LoVo (cell line): ENCODE measurements at places on chromosomes 12 and 14.

DNA sequence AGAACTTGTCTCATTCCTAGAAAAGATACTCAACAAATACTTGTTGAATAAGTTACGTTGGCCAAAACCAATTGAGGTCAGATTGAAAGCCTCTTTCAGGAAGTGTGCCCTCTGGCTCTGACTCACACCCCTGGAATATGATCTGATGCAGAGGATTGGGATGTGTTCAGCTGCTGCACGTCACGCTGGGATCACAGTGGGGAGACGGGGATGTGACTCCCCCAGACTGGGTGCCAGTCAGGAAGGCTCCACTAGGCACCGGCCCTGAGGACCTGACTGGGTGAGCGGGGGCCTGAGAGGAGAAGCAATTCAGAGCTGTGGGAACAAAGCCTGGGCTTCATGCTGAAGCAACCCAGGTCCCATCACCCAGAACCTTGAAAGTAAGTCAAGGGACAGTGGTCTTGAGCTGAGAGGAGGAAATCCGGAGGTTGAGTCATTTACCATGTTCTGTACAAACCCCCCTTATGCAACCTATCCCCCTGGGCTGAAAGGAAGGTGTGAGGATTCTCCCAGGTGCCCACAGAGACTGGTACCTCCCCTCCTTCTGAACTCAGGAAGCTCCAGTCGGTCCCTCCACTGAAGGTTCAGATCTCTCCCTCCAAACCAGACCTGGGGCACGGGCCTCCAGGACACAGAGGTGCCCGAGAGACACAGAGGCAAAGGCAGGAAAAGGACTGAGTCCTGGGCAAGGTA, 3.9 kb downstream of the CEBPE start:
- peak; percentile 37 for DNase-seq

- DNase-seq: no peak
Observed at GRCh38 chr12:109448272-109448671, 28.8 kb downstream of the KCTD10 start.

DNA sequence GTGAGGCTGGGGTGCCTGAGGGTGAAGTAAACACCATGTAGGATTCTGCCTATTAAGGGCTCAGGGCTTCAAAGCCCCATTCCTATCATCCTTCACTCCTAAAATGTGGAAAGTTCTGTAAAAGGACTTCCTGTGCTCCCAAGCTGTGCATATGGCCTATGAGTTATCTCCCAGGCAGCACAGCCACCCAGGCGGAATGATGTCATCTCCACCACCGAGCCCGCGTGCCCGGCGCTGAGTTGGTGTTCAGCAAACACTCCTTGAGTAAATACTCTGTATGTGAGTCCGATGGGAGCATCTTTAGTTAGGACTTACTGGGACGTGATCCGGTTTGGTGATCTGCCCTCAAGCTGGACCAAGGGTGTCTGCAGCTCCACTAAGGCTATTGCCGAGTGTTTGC, 437.3 kb downstream of the MED13L start:
- no peak for DNase-seq

DNA sequence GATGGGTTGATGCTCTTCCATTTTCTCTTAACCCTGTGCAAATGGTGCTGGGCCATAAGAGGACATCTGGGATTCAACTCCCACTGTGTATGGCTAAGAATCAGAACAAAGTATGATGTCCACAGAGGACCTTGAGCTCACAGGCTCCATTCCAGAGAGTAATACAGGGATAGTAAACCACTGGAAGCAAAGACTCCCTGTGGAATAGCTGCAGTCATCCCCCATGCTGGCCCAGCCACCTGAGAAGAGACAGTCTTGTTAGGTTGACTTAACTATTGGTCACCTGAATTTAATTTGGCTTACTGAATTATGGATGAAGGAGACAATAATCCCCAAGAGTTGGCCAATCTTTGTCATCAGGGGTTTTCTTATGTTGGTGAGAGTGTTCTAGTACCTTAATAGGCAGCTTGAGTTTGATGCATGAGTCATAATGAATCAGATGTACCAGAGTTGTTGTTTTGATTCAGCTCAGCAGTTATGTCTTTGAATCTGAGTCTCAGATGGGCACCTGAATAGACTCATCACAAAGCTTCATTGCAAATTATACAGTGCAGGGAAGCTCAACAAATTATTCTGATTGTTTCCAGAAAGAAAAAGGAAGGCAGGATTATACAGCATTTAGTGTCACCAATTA, 122.7 kb downstream of the SSPN start:
- DNase-seq: peak; percentile 22

GRCh38 chr14:34926552-34926951, 51.4 kb upstream of the BAZ1A start:
- no peak for DNase-seq

DNA sequence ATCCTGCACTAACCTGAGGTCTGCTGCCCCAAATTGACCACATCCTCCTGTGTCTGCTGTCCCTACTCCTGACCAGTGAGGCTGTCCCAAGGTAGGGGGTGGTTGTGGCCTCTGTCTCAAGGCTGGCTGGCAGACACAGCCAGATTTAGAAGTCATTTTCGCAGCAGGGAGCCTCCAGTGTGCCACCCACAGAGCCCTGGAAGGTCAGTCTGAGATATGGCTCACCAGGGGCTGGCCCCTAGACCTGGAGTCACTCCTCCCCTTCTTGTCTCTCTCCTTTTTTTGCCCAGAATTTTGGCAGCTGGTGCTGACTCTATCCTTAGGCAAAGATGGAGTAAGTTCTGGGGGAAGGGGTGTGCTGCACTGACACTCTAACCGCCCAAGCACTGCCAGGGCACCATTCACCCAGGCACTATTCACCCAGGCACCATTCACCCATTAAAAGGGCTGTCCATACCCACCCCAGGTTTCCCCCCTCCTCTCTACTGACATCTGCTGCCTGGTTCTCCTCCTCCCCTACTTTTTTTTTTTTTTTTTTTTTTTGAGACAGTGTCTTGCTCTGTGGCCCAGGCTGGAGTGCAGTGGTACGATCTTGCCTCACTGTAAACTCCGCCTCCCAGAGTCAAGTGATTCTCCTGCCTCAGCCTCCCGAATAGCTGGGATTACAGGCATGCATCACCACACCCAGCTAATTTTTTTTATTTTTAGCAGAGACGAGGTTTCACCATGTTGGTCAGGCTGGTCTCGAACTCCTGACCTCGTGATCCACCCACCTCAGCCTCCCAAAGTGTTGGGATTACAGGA, 7.7 kb downstream of the DDN start:
- DNase-seq: no peak
